Neural crest cell (in vitro differentiated cells): ENCODE measurements at places on chromosomes 2 and 18.

GRCh38 chr2:137888845-137889244 lies 75.4 kb upstream of the HNMT start:
- peak; percentile 40 for DNase-seq

DNA sequence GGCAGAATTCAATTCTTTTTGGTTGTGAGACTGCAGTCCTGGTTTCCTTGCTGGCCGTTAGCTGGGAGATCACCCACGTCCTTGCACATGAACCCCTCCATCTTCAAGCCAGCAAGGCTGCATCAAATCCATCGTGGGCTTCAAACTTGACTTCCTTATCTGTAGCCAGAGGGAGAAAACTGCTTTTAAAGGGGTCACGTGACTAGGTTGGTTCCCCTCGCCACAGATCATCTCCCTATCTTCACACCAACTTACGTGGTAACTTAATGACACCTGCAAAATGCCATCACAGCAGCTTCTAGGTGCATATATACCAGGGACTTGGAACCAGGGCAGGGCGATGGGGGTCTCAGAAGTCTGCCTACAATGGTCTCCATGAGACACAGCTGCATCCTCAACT lies 169.5 kb downstream of the MTCL1 start:
- DNase-seq: no peak

- no peak for DNase-seq
Measured at GRCh38 chr18:38792731-38793130, 1227.1 kb upstream of the CELF4 start.

GRCh38 chr2:30675758-30676157 lies 131.5 kb downstream of the CAPN13 start:
- no peak for DNase-seq

- DNase-seq: no peak
Measured at GRCh38 chr18:49668574-49669275, 106.9 kb downstream of the LIPG start.

GRCh38 chr2:16722677-16723076 lies 57.0 kb upstream of the CYRIA start:
- no peak for DNase-seq

DNA sequence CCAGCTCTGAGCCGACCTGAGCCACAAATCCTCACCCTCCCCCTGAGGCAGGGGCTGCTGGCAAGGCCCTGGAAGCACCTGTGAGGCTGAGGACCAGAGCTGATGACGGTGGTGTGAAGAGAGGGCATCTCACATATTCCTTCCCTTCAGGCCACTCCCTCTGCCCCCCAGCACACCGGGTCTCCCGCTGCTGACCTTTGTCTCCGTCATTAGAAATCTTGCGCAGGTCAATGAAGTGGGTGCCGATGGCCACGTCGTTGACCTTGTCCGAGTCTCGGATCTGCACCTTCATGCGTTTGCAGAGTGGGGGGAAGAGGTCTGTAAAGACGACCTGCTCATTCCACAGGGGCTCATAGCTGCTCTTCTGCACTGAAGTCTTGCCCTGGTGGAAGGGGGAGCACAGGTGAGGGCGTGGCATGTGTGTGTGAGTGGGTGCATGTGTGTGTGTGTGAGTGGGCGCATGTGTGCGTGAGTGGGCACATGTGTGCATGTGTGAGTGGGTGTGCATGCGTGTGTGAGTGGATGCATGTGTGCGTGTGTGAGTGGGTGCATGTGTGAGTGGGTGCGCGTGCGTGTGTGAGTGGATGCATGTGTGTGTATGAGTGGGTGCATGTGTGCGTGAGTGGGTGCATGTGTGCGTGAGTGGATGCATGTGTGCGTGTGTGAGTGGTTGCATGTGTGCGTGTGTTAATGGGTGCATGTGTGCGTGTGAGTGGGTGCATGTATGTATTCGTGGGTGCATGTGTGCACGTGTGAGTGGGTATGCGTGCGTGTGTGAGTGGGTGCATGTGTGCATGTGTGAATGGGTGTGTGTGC lies 4.5 kb upstream of the OTOF start:
- no peak for DNase-seq

- DNase-seq: no peak
Measured at GRCh38 chr2:40242315-40242714, 209.6 kb downstream of the SLC8A1 start.

GRCh38 chr18:28110924-28111323 lies 66.0 kb downstream of the CDH2 start:
- no peak for DNase-seq

DNA sequence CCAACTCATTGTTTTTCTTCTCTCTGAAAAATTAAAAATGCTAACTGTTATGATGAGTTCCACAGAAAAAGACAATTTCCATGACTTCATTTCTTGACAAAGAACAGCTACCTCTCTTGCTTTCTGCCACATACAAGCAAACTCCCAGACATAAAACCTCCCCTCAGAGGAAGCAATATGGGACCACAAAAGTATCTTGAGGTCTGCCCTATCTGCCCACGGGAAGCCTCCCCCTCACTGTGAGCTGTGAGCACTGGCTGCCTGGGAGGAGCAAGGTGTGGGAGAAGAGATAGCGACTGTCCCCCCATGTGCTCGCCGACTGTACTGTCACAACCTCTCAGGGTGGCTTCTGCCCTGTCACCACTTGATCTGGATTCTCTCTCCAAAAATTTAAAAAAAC lies 69.7 kb upstream of the NRP2 start:
- no peak for DNase-seq

GRCh38 chr2:104932243-104932642 lies 78.3 kb downstream of the POU3F3 start:
- no peak for DNase-seq

DNA sequence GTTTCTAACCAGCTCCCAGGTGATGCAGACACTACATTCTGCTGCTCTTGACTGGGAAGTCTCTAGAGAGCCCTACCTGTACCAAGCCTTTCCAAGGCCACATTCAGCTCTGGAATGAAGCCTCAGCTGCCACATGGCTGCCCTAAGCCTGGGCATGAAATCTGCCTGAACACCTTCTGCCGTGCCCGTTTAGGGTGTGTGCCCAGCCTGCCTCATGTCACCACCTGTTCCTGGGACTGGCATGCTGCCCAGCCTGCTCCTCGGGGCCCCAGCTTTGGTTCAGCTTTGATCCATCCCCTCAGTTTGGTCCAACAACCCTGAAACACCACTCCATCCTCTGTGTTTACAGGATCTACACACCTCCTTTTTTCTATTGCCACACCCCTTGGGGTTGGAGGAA lies 210.9 kb downstream of the L3MBTL4 start:
- no peak for DNase-seq

- no peak for DNase-seq
Measured at GRCh38 chr2:207847807-207848544, 78.3 kb upstream of the FZD5 start.

GRCh38 chr2:144824306-144825080 lies 304.6 kb upstream of the ZEB2 start:
- DNase-seq: no peak

- DNase-seq: no peak
Measured at GRCh38 chr2:120393456-120393855, 47.5 kb downstream of the INHBB start.

DNA sequence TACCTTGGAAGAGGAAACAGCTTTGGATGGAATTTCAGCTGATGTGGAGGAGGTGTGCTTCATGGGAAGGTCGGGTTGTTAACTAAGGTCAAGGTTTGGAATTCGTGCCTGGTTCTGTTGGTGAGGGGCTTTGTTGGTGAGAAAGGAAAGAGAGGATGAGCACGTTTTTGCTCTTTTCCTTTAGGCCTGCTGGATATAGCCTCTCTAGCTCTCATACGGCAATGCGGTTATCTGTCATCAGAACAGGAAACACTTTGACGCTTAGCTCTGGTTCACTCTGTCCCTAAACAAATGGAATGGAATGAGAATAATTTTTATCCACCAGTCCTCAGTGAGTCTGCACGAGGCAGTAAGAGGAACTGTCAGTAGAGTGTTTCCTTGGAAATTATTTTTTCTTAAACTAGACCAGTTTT lies 169.7 kb upstream of the NOSTRIN start:
- DNase-seq: no peak

DNA sequence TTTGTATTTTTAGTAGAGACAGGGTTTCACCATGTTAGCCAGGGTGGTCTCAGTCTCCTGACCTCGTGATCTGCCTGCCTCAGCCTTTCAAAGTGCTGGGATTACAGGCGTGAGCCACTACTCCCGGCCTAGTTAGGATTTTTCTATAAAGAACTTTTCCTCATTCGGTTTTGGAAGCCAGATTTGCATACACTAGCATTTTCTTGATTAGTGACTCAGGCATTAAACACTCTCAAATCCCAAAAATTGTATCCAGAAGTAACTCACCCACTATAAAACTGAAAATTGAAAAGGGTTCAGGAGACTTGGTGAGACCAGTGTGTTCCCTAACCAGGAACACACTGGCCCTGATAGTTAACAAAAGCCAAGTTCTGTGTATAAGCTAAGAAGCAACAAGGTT lies 25.2 kb downstream of the EIF2AK3 start:
- no peak for DNase-seq

- no peak for DNase-seq
Measured at GRCh38 chr18:4357579-4357978, 97.5 kb downstream of the DLGAP1 start.

DNA sequence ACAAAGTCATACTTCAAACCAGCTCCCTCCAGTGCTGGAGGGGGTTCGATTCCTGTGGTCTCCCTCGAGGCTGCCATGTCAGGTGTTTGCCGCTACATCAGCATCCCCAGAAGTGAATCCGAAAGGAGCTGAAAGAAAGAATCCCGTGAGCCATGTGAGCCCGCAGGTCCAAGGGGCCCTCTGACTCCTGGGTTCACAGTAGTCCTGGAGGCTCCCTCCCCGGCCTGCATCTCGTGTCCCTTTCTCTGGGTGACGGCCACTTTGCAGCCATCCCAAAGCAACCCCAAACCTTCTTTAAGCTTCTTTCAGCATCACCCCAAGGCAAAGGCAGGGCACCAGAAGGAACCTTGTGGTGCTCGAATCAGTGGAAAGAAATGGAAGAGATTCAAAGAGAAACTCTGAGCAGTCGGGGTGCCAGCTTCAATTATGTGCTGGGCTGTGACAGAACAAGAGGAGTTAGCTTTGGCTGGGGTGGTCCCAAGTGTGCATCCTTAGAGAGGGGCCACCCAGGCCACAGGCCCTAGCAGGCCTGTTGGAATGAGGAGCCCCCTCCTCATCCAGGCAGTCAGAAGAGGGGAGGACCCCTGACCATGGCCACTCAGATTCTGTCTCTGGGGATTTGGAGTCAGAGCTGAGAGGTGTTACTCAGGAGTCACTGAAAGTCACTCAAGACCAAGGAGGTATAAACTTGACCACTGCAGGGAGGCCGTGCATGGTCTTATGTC lies 59.7 kb downstream of the CIB4 start:
- DNase-seq: no peak

DNA sequence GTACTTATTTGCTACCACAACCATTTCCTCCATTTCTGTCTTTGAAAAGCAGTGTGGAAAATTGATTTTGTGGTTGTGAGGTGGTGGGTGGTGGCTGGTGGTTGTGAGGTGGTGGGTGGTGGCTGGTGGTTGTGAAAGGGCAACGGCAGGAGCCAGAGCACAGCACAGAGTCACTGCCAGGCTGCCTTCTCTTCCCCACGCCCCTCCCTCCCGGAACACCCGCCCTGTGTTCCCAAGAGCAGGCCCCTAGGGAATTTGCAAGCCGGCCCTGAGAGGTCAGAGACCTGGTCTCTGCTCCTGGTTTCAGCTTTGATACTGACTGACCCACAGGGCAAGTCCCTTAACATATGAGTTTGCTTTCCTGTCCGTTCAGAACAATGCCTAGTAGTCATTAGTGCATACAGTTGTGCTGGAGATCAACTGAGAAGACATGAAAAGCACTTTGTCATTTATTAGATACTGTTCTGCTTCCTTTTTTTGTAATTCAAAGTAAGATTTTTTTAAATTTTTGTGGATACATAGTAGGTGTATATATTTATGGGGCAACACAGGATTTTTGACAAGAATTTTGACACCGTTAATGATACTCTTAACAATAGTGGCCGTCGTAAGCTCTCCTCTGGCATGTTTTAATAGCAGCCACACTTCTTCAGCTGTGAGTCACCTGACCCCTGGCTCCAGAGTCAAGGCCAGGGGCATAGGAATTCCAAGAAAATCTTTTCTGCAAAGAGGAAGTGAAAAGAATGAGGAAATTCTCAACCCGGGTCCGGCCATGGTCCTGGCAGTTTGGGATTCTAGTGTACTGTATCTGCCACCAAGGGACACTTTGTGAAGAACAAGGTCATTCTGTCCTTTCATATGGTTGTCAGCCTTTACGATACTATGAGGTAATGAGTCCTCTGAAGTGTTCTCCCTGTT lies 53.2 kb downstream of the ITGA6 start:
- peak; percentile 55 for DNase-seq

DNA sequence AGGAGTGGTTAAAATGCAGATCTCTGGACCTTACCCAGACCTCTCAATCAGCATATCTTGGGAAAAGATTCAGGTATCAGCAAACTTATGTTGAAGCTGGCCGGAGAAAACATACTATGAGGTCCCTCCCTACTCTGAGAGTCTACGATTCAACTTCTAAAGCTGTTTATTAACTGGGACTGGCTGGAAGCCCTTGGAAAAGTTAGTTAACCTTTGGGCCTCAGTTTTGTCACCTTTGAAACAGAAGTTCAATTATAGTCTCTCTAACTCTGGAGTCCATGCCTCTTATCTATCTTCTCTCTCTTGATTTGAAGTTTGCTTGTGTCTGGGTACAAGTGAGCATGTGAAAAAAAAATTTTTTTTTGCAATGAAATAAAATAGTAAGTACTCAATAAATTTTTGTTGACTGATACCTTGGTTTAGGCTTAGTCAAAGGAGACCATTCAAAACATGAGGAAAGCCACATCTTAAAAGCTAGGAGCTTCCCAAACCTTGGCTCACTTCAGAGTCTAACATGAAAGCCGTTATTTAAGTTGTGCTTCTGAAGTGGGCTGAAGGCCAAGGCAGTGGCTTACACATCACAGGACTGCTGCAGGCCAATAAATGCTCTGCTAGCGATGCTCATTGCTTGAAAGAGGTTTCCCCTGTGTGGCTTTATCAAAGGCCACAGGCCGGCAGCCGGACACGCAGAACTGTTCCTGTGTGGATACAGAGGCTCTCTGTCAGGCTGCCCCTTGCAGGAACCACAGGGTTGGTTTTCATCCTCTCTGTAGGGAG lies 110.6 kb upstream of the FAM136A start:
- no peak for DNase-seq

DNA sequence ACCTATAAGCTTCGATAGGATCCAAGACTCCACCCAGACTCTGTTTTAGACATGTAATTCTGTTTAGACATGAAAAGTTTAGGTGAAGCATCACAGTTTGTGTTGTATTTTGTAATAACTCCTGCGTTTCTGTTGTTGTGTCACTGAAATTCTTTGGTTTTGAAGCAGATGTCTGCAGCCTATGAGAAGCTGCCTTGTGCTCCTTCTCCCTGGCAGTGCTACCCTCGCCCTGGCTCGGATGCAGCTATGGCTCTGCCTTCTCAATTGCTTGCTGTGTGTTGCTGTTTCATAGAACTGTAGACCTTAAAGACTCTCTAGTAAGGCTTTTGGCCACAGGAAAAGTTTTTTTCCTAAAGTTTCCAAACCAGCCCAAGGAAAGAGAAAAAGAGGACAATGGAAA lies 40.2 kb upstream of the ZNF638 start:
- DNase-seq: no peak

- DNase-seq: no peak
Measured at GRCh38 chr2:18149660-18150246, 271.3 kb downstream of the KCNS3 start.

- DNase-seq: no peak
Measured at GRCh38 chr2:68854476-68854875, 16.7 kb downstream of the BMP10 start.
